CD4-positive, alpha-beta T cell treated with Interleukin-10 for 1 hour (primary cell): ENCODE measurements at places on chromosomes 4 and X.

- no peak for DNase-seq
These were observed 147.5 kb upstream of the TTC29 start for GRCh38 chr4:147093206-147093605.

DNA sequence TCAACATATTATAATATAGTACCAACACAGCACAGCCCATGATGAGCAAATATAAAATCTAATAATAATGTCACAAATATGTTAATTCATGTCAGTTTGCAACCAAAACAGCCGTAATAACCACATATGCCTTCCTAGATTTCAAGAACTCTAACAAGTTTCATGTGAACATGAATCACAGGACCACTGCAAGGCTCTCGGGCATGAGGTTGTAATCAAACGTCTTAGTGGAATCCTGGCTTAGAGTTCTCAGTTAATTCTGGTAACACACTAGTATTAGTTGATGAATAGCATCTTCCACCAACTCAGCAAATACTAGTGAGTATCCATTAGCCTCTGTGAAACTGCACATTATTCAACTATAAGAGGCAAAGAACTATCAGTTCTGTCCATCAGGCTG is 379.3 kb upstream of the TENM3 start:
- no peak for DNase-seq

DNA sequence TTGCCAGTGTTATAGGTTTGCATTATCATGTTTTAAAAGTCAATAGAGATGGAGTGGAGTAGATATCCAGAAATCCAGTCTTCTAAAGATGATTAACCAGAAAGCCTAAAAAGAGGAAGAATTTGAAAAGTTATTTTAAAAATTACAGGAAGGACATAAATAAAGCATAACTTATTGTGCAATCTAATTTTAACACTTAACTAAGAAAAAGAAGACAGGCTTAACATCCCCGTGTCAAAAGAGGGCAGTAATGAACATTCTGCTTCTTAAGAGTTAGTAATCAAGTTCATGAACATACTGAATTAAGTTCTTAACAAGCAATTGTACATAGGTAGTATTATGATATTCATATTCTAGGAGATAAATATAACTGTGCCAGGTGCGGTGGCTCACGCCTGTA is 39.3 kb downstream of the ELF2 start:
- no peak for DNase-seq

GRCh38 chr4:185134307-185134869 is 8.7 kb upstream of the SLC25A4 start:
- peak; percentile 59 for DNase-seq

GRCh38 chr4:137705171-137705783 is 173.0 kb upstream of the PCDH18 start:
- DNase-seq: no peak

DNA sequence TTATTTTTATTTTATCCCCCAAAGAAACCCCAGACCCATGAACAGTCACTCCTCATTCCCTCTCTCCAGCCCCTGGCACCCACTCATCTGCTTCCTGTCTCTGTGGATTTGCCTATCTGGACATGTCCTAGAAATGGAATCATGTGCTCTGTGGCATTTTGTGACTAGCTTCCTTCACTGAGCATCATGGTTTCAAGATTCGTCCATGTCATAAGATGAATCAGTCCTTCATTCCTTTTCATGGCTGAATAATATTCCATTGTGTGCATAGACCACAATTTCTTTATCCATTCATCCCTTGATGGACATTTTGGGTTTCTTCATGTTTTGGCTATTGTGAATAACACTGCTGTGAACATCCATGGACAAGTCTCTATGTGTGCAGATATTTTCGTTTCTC is 10.2 kb downstream of the ABCD1 start:
- no peak for DNase-seq

DNA sequence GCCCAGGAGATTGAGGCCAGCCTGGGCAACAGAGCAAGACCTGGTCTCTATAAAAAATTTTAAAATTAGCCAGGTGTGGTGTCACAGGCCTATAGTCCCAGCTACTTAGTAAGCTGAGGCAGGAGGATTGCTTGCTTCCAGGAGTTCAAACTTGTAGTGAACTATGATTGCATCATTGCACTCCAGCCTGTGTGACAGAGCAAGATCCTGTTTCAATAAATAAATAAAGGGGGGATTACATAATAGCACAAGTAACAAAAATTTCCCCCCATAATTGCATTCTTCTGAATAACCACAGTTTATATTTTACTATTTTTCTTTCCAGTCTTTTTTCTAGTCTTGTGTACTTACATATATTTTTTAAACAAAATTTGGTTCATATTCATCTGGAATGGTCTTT is 135.6 kb downstream of the CHIC2 start:
- DNase-seq: no peak

- DNase-seq: no peak
These were observed 40.6 kb downstream of the DOCK11 start for GRCh38 chrX:118536204-118536603.

GRCh38 chrX:137482136-137482535 is 83.8 kb upstream of the ZIC3 start:
- DNase-seq: no peak

GRCh38 chr4:184163813-184164212 is 53.9 kb downstream of the ENPP6 start:
- DNase-seq: no peak

DNA sequence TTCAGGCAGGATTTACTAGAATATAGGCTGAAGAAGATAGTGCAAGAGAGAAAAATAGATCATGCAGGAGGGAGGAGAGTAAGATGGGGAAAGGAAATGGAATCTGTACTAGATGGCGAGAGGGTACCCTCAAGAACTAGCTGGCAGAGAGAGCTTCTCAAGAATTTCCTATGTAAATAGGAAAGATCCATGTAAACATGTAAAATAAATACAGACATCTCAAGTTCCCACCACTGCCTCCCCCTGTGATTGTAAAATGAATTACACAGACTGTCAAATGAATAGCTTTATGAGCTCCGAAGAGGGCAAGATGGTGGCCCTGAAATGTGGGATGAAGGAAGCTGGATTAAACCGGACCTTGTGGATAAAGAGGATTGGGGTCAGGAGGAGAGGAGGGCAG is 178.0 kb downstream of the PALLD start:
- DNase-seq: no peak
